Stimulated activated CD8-positive, alpha-beta memory T cell treated with anti-CD3 and anti-CD28 coated beads, Interleukin-12 subunit alpha, Interleukin-12 subunit beta, amount 100 ng/mL, for 1 hour (primary cell): ENCODE measurements at places on chromosomes 5 and 9.

DNA sequence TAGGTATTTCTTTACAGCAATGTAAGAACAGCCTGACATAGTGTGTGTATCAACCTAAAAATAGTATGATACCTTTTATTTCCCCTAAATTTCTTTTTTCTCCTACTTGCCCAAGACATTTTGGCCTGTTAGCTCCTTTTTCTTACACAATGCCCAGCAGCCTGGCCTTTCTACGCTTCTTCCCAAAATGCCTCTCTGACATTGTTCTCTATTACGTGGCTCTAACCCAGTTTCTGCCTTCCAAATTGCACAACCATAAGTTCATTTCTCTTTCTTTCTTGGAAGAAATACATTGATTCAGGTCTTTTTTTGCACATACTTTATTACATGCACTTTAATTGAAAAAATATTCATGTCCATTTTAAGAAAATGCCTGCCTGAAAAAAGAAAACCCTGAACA is 408.2 kb downstream of the PRR16 start:
- no peak for DNase-seq

GRCh38 chr5:107935645-107936044 is 264.9 kb upstream of the EFNA5 start:
- no peak for DNase-seq

DNA sequence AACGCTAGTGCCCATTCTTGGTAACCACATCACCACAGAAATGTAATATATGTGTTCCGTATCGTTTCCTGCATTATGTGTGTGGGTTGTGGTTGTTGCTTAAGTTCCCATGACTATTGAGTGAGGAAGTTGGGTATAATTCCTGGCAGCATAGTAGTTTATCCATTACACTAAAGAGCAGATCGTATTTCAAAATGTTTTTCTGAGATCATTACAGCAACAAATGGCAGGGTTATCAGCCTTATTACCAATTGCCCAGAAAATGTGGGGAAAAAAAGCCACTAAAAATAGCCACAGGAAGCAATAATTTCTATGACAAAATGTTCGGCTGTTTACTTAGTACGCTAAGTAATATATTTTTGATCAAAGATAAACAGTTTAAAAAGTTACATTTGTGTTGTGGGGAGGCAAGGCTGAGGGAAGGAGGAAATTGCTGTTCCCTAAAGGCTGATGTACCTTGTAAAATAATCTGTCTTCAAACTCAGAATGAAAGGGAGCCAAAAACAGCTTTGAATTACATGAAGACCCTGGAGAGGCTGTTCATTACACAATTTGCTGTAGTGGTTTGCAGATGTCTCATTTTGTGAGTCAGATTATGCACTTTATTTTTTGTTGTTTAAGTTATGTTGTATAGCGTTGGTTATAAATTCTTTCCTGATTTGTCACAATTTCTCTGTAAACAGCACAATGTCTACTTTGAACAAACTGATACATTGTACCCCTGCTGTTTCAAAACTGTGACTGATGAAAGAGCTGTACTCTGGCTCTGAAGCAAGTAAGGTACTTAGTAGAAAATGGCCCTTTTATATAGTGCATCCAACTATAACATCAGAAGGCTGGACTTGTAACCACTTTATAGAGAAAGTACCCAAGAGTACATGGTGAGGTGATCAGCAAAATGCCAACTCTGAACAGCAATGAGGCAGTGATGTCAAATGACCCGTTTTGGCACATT is 1028.5 kb downstream of the NR2F1-AS1 start:
- no peak for DNase-seq

DNA sequence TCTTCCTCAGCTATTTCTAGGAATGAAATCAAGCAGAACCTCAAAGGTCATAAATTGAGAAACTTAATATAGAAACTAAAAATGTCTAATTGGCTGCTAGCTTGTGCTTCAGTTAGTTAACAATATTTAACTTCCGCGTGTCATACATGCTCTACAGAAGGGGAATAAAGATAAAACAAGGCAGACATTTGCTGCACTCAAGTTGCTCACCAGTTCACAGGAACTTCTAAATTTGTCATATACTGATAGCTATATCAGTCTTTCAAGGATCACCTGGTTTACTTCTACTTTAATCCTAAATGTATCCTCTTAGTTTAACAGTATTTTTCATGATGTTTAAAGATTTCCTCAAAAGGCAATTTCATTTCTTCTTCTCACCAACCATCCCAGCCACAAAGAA is 8.4 kb downstream of the CCNH start:
- no peak for DNase-seq

DNA sequence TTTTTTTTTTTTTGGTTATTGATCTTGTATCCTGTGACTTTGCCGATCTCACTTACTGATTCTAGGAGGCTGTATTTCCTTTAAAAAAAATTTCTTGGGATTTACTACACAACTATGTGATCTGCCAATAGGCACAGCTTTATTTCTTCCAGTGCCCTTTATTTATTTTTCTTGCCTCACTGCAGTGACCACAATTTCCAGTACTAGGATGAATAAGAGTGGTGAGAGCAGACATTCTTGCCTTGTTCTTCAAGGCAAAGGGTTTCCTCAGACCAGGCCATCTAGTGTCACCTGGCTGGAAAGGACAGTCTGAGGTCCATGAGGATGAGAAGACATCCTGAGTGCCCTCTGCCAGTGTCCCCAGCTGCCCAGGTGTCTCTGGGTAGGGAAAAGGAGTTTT is 265.4 kb downstream of the SPOCK1 start:
- no peak for DNase-seq
